ENCODE measurements at places on chromosomes 13 and 19.

GRCh38 chr19:33086955-33087354, 6.0 kb downstream of the GPATCH1 start:
- DNase-seq = no peak

DNA sequence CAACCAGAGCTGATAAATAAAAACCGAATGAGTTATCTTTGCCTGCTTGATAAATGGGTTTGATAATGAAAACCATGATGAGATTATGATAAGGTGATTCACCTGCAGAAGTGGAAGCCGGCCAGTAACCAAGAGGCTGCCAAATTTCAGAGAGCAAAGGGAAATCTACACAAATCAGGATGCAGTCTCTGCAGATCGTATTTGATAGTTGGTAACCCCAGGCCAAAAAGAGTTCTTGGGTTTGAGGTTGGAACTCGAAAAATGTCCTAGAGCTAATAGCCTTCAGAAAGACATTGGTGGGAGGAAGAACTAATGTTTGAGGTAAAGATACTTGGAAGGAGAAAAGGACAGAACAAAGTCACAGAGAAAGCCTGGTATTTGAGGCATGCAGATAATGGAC, 9.6 kb upstream of the LATS2 start:
- no peak for DNase-seq

- DNase-seq = no peak
These were observed 91.3 kb downstream of the USP12 start for GRCh38 chr13:27080018-27080948.

DNA sequence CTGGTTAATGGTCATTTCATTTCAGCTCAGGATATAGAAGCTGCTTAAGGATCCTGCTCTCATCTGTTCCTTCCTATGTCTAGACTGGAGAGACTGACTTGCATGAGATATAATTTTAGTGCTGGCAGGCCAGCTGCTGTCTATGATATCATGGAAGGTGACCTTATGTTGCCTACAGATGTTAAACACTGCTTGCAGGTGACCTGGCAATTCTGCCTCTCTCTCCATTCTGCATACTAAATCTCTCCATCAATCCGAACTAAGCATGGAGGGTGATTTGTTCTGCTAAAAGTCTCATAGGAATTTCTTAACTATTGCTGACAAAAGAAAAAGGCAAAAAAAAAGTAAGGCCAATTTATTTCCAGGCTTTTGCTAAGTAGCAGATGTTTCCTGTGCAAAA, 81.0 kb downstream of the CCNA1 start:
- no peak for DNase-seq

DNA sequence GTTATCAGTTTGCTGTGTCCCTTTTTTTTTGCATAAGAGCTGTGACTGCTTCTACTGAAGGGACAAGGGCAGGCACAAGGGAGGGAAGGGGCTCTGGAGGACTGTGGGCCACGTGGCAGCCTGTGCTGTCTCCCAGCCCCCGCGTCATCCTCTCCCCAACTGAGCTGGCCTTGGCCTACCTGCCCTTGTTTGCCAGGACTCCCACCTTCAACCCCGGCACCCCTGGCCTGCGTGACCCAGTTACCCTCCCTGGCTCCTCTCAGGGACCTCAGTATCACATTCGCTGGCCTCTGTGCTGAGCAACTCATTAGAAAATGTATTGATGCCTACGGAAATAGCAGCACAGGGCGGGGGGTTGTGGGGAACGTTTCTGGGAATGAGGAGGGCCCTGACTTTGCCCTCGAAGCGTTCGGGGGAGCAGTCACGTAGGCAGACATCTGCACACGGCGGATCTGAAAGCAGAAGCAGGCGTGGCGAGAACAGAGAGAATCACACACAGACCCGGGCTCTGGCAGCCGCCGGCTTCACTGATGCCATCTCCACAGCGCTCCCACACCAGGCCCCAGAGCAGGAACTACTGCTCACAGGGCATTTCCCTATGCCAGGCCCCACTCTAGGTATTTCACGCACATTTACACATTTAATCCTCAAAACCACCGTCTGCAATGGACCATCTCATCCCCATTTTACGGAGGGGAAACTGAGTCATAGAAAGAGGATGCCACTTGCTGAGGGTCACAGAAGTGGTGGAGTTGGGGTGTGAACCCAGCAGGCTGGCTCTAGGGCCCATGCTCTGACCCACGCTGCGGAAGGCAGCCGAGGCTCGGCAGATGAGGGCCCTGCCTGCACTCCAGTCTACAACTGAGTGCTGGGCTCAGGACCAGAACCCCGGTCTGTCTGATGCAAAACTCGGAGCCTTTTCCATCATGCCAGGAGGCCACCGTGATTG, 5.7 kb upstream of the ATF5 start:
- DNase-seq = no peak
